Mammary microvascular endothelial cell (primary cell): ENCODE measurements at places on chromosomes 7 and 10. TPM values are rescaled to one million over a fixed set of nuclear protein-coding genes. Genes with fewer than 3 reads are reported as not detected.

The RASA4B gene
- total RNA-seq, result 3.3 and 4.6 TPM in 2 replicates

The CCDC3 gene
- 1.6 and 2.4 TPM in 2 replicates for total RNA-seq

The OPALIN gene
- total RNA-seq, result not detected in 2 replicates

The CUBN gene
- total RNA-seq, result 2.0 and 6.8 TPM in 2 replicates

The MET gene
- 36.4 and 37.9 TPM in 2 replicates for total RNA-seq

The TAS2R41 gene
- not detected in 2 replicates for total RNA-seq
